ENCODE measurements at places on chromosomes 11 and 22.

GRCh38 chr11:122807731-122808477, 30.4 kb upstream of the CRTAM start:
- DNase-seq: no peak

DNA sequence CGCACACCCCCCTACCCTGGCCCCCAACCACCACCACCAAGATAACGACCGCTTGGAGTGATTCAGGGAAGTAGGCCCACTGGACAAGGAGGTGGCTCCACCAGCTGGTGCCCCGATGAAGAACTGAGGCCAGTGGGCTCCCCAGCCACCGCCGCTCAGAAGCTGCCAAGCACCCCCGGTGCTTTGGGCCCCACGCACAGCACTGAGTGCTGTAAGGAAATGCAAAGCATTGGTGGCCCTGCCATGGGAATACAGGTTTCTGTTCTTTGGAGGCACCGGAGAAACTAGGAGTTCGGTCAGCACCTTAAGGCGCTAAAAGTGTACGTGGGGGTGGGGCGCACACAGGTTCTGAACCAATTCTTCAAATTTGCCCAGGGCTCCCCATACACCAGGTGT, 664 bp upstream of the PRSS23 start:
- no peak for DNase-seq

DNA sequence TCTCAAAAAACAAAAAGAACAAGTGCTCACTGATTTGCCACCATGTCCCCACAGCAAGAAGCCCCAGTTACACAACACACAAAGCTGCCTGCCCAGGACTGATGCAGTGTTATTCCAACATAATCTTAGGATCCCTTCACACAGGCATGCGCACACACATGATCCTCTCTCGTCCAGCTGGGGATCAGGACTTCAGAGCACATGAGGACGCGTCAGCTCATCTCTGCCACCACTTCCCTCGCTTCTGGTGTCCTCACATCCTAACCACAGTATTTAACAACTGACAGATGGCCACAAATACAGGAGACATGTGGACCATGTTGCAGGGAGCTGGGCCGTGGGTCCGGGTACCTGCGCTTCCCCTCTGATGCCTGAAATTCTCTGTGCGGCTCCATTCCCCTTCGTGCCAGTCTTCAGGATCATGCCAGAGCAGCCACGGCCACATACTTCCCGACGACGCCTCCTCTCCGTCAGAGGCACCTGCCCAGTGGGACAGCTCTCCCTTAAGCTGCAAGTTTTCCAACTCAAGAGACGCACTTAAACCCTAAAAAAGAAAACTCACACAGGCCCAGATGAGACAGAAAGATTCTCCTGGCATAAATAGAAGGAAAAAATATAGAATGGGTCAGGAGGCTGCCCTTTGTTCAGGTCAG, 68.3 kb downstream of the PACSIN2 start:
- no peak for DNase-seq

- DNase-seq: no peak
Observed at GRCh38 chr11:27830206-27830605, 130.0 kb upstream of the BDNF start.

- no peak for DNase-seq
Observed at GRCh38 chr22:42969348-42969975, 45.5 kb downstream of the PACSIN2 start.

- DNase-seq: no peak
Observed at GRCh38 chr11:45622861-45623260, 42.6 kb downstream of the CHST1 start.

DNA sequence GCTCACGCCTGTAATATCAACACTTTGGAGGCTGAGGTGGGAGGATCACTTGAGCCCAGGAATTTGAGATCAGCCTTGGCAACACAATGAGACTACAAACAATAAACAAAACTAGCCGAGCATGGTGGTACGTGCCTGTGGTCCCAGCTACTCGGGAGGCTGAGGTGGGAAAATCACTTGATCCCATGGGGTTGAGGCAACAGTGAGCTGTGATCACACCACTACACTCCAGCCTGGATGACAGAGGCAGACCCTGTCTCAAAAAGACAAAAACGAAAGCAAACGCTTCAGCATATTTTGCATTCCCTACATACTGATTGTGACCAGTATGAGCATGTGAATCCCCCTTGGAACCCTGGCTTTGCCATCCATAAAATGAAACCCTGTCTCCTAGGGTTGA, 33.9 kb upstream of the MN1 start:
- DNase-seq: no peak

DNA sequence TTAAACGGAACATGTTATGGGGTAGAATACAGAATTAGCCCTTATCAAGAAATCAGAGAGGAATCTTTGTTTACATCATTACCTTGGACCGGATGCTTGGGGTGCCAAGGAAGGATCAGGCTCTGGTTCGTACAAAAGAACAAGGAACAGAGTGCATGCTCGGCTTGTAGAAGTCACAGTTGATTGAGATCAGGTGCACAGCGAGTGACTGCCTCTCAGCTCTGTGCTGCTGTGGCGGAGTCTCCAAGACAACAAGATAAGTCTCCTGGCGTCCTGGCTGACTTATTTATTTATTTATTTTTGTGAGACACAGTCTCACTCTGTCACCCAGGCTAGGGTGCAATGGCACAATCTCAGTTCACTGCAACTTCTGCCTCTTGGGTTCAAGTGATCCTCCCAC, 31.8 kb downstream of the GLB1L2 start:
- peak; percentile 61 for DNase-seq

- DNase-seq: no peak
Observed at GRCh38 chr22:32354360-32355351, 3.0 kb upstream of the RFPL3 start.

DNA sequence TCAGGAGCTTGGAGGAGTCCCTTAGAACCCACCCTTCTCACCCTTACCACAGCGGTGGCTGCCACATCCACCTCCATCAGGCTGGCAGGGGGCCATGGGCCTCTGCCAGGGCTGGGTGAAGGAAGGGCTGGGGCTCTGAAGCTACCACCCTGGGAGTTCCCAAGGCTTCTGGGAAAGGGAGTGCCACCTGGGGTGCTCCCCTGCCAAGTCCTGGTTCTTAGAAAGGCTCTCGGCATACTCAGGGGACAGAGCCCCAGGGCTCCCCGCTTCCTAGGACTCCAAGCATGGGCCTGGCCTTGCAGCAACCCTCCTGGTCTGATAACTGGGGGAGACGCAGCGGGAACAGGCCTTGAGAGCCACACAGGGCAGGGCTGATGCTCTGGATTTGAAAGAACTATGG, 438 bp upstream of the PLA2G3 start:
- DNase-seq: no peak

- no peak for DNase-seq
Observed at GRCh38 chr11:45812581-45813548, 7.9 kb downstream of the SLC35C1 start.

DNA sequence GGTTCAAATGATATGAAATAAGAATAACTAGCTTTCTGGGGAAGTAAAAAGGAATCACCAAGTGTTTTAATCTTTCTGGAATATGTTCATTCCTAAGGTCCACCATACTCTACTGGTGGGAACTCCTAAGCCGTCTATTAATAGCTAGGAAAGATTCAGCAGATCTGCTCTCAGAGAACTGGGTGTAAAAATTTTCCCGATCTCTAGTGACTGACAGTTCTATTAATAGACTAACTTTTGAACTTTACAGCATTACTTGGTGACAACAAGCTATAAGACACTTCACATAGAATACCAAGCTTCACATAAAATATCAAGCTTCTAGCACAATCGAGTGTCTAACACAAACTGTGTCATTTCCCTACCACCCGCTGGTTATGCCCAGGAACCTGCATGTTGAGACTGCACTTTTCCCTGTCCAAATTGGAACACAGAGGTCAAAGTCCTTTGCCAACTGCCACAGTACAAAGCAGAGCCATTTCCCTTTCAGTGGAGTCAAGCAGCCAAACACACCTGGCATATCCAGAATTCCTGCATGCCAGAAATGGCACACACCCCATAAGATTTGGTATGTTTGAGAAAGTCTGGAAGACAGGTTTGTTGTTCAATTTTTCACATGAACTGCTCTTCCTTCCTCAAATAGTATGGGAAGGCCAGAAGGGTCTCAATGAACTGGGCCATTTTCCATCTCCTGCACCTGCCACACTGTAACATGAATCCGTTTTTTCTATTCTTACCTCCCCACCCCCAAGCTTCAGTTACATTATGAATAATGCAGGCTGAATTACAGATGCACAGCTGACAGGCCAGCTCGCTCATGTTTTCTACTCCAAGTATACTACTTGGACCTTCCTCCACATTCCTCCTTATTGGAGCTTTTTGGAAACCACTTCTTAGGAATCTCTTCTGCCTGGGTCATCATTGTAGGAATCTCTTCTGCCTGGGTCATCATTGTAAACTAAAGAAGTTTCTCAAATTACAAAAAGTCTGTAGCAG, 3.7 kb downstream of the OSBP start:
- DNase-seq: peak; percentile 31

- no peak for DNase-seq
Observed at GRCh38 chr11:70545610-70545912, 147.2 kb downstream of the CTTN start.

DNA sequence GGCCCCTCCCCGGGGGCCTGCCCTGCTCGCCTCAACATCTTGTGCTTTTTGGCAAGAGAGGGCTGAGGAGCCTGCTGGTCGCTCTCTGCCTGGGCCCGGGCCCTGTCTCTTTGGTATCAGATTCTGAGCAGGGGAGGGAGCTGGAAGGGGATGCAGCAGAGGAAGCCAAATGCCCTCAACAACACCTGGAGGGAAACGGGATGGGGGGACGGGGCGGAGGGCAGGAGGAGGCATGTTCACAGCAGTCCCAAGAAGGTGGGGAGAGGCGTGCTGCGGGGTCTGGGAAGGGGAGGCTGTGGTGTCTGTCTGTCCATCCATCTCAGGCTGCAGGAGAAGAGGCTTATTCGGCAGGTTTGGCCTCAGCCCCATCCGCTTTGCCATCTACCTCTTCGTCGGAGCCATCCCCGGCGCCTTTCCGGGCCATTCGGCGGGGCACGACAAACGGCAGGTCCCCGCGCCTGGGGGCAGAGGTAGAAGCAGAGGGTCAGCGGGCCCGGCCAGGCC, 29.4 kb downstream of the APOL1 start:
- no peak for DNase-seq

- no peak for DNase-seq
Observed at GRCh38 chr11:90845126-90845525, 622.3 kb upstream of the CHORDC1 start.

GRCh38 chr11:61891331-61892084, at the start of gene FADS3:
Gene FADS3, minus strand, starts transcription at chr11:61891545. Its CDS starts 164 bp downstream, at chr11:61891381.
- no peak for DNase-seq

DNA sequence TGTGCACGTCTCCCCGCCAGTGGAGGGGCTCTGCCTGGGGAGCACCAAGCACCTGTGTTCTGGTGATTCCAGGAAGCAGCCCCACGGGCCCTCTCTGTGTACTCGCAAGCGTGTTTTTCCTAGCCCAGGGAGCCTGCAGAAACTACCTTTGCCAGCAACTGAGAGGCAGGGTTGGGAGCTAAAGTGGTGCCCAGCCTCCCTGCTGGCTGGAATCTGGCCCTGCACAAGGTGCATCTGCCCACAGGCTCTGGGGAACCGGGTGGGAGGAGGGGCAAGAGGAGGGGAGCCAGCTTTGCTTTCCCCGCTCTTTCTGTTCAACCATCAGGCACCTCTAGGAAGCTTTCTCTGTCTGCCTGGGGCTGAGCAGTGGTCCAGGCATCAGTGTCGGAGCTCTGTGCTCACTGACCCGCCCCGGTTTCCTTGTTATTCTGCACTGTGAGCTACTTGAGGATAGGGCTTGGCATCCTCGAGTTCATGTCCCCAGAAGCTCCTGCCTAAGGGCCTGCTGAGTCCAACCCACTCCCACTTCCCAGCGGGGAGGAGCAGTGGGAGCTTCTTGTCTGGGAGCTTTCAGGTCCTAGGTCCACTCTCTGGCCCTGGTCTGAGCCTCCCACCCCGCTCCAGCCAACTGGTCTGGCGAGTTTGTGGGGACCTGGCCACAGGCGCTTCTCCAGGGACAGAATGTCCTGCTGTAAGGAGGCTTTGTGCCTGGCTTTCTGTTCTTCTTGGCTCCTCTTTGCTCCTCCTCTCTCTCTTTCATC, 14.9 kb downstream of the DAGLA start:
- DNase-seq: no peak

Data from NCI-H187 treated with DMSO at 0.1 percent for 48 hours (cell line).